Activated T-cell treated with anti-CD3 and anti-CD28 coated beads, Interleukin-2, amount 50 U/mL, for 72 hours (primary cell): ENCODE measurements at places on chromosomes 11 and 22. TPM values are rescaled to one million over a fixed set of nuclear protein-coding genes. Genes with fewer than 3 reads are reported as not detected.

GRCh38 chr11:22177186-22177585 is 15.7 kb upstream of the ANO5 start:
- H3K4me1 ChIP-seq = no peaks in the 10 kb centered on the region
- no peak overlapping the region for H3K4me3 ChIP-seq
- no peak overlapping the region for H3K27ac ChIP-seq
- no peaks in the 10 kb centered on the region for H3K27me3 ChIP-seq
- no peaks in the 10 kb centered on the region for H3K36me3 ChIP-seq
- DNase-seq = no peak

- no peak overlapping the region for H3K4me3 ChIP-seq
- H3K4me1 ChIP-seq = peaks cover 55% of the 10 kb centered on the region
- DNase-seq = no peak
These were observed 6.5 kb upstream of the UCP2 start for GRCh38 chr11:73989156-73989555.

DNA sequence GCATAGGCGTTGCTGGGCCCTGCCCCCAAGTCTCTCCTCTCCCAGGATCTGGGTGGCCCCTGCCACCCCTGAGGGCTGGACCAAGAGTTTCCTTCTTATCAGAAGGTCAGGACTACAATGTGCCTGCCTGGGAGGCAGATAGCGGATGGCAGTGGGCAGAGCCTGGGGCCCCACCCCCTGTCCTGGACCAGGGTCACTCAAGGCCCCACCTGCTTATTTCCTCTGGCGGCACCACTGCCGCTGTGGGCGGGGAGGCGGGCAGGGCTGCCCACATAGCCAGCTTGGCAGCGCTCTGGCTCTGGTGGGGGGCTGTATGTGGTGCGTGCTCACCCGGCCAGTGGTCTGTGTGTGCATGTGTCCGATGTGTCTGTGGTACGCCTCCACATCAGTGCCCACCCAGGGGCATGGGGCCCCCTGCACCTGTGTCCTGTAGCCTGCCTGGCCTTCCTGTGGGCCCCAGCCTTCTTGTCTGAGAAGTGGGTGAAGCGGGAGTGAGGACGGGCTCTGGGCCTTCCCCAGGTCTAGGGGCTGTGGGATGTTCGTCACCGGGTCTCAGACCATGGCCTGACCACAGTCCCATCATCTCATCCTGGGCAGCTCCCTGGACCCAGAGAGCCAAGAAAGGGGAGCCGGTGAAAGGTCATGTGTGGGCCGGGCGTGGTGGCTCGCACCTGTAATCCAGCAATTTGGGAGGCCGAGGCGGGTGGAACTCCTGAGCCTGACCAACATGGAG is 3.0 kb downstream of the GAS2L1 start:
- no peaks in the 10 kb centered on the region for H3K36me3 ChIP-seq
- H3K27me3 ChIP-seq = peaks cover 45% of the 10 kb centered on the region
- DNase-seq = no peak
- peaks cover 20% of the 10 kb centered on the region for H3K4me1 ChIP-seq

DNA sequence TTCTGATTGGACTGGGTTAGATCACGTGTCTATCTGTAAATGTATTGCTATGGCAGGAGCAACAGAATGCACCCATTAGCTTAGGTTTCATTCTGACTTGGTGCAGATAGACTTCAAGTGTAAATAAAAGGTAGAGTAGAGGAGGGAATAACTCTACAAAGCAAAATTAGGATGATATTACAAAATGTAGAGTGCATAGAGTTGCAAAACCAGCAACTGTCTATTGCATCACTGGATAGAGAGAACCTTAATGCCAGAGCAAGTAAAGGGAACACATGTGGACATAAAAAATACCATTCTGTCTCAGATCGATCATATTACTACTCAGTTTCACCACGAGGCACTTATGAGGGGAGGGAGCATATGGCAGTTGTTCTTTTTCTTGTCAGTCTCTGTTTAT is 22.0 kb upstream of the CAT start:
- no peak overlapping the region for H3K27ac ChIP-seq
- H3K36me3 ChIP-seq = peaks cover 23% of the 10 kb centered on the region
- H3K4me3 ChIP-seq = no peak overlapping the region
- H3K4me1 ChIP-seq = no peaks in the 10 kb centered on the region

- no peak overlapping the region for H3K4me3 ChIP-seq
- DNase-seq = no peak
- H3K27ac ChIP-seq = no peak overlapping the region
- no peaks in the 10 kb centered on the region for H3K36me3 ChIP-seq
- peaks cover 11% of the 10 kb centered on the region for H3K27me3 ChIP-seq
These were observed 19.1 kb downstream of the WNT7B start for GRCh38 chr22:45957826-45958225.

GRCh38 chr11:9629064-9629463 is 34.8 kb upstream of the SWAP70 start:
- H3K27ac ChIP-seq = no peak overlapping the region
- no peak for DNase-seq
- H3K36me3 ChIP-seq = peaks cover 3% of the 10 kb centered on the region
- H3K4me1 ChIP-seq = no peaks in the 10 kb centered on the region

DNA sequence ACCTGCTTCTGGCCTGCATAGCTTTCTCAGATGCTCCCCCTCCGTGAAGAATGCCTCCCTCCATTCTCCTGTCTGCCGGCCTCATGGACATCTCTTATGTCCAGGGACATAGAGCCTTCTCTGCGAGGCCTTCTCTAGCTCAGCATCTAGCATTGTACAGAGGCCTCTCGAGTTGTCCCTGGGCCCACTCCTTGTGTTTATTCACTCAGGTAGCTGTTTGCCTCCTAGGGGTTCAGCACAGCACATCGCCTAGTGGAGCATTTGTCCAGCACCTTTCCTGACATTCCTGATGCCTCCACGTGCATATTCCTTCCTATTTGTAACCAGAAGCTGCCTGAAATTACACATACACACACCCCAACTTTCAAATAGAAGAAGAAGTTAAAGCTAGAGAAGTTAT is 101.3 kb downstream of the TBC1D22A start:
- H3K27me3 ChIP-seq = no peaks in the 10 kb centered on the region
- no peak overlapping the region for H3K27ac ChIP-seq
- no peak for DNase-seq
- H3K4me3 ChIP-seq = no peak overlapping the region
- peaks cover 8% of the 10 kb centered on the region for H3K36me3 ChIP-seq
- no peaks in the 10 kb centered on the region for H3K4me1 ChIP-seq

DNA sequence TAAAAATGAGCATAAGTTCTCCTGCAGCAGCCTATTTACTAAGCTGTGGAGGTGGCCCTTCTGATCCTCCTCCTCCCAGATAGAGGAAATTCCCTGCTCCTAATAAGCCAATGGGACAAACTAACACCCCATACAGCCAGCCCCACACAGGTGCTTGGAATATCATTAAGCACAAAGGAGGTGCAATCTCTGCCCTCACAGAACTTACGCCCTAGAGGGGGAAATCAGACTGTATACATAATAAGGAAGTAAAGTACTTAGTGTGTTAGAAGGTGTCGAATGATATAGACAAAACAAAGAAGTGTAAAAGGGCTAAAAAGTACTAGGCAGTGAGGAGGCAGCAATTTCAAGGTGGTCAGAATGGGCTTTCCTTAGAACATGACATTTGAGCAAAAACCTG is 5.8 kb downstream of the MS4A12 start:
- H3K36me3 ChIP-seq = no peaks in the 10 kb centered on the region
- DNase-seq = no peak
- H3K27ac ChIP-seq = no peak overlapping the region
- H3K4me3 ChIP-seq = no peak overlapping the region
- H3K4me1 ChIP-seq = peaks cover 9% of the 10 kb centered on the region

- H3K4me3 ChIP-seq = no peak overlapping the region
- H3K27ac ChIP-seq = peak overlapping the region; percentile 21
- DNase-seq = no peak
- no peaks in the 10 kb centered on the region for H3K36me3 ChIP-seq
- H3K4me1 ChIP-seq = peaks cover 87% of the 10 kb centered on the region
These were observed 49.5 kb downstream of the PACS1 start for GRCh38 chr11:66119348-66120133.

GRCh38 chr11:73095613-73096012 is 46.5 kb downstream of the FCHSD2 start:
- no peak for DNase-seq
- H3K4me1 ChIP-seq = peaks cover 7% of the 10 kb centered on the region
- no peak overlapping the region for H3K27ac ChIP-seq

- no peak overlapping the region for H3K4me3 ChIP-seq
- H3K27ac ChIP-seq = peak overlapping the region; percentile 17
- no peak for DNase-seq
- H3K36me3 ChIP-seq = no peaks in the 10 kb centered on the region
- H3K27me3 ChIP-seq = no peaks in the 10 kb centered on the region
These were observed 20.0 kb downstream of the MARK2 start for GRCh38 chr11:63858628-63859550.

GRCh38 chr11:75721852-75722668 is 4.4 kb downstream of the MOGAT2 start:
- no peaks in the 10 kb centered on the region for H3K4me1 ChIP-seq
- DNase-seq = no peak
- H3K27me3 ChIP-seq = peaks cover 3% of the 10 kb centered on the region
- no peak overlapping the region for H3K4me3 ChIP-seq
- H3K27ac ChIP-seq = no peak overlapping the region
- H3K36me3 ChIP-seq = no peaks in the 10 kb centered on the region

DNA sequence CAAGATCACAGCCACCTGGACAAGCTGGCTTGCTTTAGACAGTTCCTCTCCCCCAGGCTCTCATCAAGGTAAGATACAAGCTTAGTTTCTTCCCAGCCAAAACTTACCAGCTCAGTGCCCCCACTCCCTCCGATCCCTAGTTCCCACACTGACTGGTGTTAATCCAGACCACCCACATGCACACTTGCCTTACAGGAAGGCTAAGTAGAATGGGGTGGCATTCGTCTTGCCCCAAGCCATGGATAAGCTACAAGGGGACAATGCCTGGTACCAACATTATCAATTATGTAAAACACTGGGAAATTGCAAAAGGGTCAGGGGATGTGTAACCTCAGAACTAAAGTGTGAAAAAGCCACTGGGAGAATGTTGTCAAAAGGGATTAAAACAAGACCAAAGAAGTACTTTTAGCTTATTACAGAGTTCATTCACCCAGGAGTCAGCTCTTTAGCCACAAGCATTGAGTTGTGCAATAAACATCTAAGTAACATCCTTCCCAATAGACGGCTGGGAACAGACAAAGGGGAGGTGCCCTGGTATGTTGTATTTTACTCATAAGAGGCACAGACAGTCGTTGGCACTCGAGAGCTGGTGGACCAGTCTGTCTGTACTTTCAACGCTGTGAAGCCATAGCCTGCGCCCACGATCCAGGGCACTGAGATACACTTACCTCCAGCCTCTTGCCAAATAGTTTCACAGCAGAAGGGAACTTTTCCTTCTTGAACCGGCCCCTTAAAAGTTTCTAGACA is 1.1 kb downstream of the DHCR7 start:
- no peak overlapping the region for H3K27ac ChIP-seq
- peak overlapping the region; percentile 100 for H3K4me3 ChIP-seq
- H3K27me3 ChIP-seq = no peaks in the 10 kb centered on the region
- peaks cover 18% of the 10 kb centered on the region for H3K36me3 ChIP-seq

DNA sequence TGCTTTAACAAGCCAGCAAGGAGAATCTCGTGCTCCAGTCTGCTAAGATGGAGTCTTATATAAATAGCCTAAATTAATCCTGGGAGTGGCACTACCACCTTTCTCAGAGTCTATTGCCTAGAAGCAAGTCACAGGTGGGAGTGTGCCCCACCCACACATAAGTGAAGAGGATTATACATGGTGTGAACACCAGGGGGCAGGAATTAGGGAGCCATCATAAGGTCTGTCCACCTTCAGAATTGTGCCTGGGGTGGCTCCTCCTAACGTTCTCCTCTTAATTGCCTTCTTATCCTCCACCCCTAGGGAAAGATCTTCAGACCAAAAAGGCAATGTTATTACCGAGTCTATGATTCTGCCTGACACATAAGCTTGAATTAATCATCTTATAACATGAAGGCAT is 276.8 kb upstream of the SESN3 start:
- no peak overlapping the region for H3K4me3 ChIP-seq
- no peak for DNase-seq
- no peak overlapping the region for H3K27ac ChIP-seq
- H3K36me3 ChIP-seq = no peaks in the 10 kb centered on the region

DNA sequence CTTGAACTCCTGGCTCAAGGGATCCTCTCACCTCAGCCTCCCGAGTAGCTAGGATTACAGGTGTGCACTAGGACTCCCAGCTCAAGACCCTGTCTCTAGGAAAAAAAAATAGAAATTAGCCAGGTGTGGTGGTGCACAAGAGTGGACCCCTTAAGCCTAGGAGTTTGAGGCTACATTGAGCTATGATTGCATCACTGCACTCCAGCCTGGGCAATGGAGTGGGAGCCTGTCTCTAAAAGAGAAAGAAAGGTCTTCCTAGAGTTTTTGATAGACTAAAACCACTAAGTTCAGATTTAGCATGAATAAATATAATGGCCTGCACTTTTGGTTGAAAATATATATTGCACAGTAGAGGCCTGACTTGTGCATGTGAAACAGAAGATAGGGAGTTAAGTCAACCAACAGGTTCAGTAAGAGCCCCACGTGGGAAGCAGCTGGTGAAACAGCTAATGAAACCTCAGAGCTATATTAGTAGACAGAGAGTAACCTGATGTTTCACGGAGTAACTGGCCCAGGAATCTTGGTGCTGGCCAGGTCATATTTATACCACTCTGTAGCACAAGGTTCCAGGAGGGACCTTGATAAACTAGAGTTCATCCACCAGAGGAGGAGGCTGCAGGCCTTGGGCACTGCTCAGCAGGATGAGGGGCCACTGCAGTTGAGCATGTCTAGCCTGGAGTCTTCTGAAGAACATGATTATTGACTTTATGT is 4.6 kb upstream of the MICAL3 start:
- no peak overlapping the region for H3K27ac ChIP-seq
- no peak for DNase-seq
- peaks cover 9% of the 10 kb centered on the region for H3K4me1 ChIP-seq
- no peaks in the 10 kb centered on the region for H3K36me3 ChIP-seq

DNA sequence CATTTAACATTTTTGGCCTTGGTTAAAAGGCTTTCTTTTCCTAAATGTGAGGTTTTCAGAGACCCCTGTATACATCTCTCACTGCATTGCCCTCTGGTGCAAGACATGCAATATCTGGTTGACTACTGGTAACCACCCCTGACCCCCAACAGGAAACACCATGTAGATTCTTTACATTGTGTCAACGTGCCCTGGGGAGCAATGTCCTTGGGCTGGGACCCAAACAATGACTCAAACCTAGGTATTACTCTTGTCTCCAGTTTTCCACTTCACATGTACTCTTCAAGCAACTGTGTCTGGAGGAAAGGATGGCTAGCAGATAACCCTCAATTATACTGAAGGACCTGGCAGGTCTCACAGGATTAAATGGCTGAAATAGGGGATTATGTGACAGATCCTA is 1.1 kb upstream of the GPR83 start:
- H3K27me3 ChIP-seq = peaks cover 48% of the 10 kb centered on the region
- H3K27ac ChIP-seq = peak overlapping the region; percentile 47
- peaks cover 8% of the 10 kb centered on the region for H3K4me1 ChIP-seq
- DNase-seq = no peak
- H3K4me3 ChIP-seq = no peak overlapping the region

The VEGFB gene
- total RNA-seq = 65.4 TPM

The FGF3 gene
- not detected for total RNA-seq

The TBX1 gene
- total RNA-seq = 0.12 TPM

The HRAS gene
- 40.1 TPM for total RNA-seq

The TMPRSS4 gene
- 0.07 TPM for total RNA-seq

The KCNJ1 gene
- not detected for total RNA-seq

The LSP1 gene
- total RNA-seq = 301 TPM

The ANO1 gene
- total RNA-seq = not detected

The PATE4 gene
- total RNA-seq = not detected

The P2RX6 gene
- 0.29 TPM for total RNA-seq

The GAB2 gene
- 48.0 TPM for total RNA-seq
